ENCODE measurements at places on chromosomes 2 and 18.

GRCh38 chr2:14910654-14911053 lies 278.1 kb downstream of the LRATD1 start:
- no peak for DNase-seq

- peak; percentile 31 for DNase-seq
These were observed 73.1 kb upstream of the PID1 start for GRCh38 chr2:229344151-229344551.

DNA sequence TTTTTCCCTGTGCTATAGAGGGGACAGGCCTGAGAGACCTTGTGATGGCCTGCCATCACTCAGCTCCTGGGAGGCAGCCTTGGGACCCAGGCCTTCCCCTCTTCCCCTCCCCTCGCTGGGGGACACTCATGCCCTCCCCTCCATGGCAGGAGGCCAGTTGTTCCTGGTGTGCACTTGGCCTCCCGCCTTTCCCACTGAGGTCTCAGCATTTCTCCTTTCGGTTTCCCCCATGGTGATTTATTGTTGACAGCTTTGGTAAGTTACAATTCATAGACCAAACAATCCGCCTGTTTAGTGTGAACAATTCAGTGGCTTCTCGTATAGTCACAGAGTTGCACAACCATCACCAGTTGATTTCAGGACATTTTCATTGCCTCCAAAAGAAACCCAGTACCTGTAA lies 10.2 kb upstream of the CNDP1 start:
- DNase-seq = no peak

DNA sequence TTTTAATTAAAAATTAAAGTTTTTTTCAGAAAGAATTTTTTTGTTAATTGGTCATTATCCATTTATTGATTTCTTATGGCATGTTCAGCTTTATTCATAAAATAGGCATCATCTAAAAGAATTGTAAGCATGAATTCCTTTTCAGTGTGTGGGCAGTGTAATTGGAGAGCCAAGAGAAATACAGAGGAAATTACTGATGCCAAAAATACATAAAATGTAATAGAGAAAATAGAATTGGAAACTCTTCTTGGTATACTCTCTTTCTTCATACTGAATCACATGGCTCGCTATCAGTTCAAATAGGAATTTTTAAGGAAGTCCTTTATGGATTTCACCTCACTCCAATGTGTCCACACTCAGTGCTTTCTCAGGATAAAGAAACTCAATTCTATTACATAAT lies 663.6 kb upstream of the NRXN1 start:
- no peak for DNase-seq

DNA sequence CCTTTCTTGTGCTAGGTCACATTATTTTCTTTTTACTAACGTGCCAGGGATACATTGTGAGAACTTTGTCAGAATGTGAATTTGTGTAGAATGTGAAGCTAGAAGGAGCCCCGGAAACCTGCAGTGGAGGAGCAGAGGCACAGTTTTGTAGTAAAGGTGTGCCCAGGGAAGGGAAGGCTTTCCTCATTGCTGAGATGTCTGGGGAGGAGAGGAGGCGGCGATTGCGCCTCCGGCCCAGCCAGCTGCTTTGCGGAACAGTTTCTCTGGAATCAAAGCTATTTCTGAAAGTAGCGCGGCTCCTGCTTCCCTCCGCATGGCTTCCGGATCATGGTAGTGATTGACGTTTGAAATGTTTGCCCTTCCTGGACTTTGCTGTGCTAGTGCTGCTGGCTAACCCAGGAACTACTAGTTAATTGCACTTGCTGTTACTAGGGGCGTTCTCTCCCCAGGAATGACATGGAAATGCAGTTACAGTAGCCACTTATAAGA lies 83.1 kb upstream of the RBM44 start:
- DNase-seq = no peak

- peak; percentile 92 for DNase-seq
These were observed 159.7 kb downstream of the DOCK10 start for GRCh38 chr2:224882291-224883171.

- no peak for DNase-seq
These were observed 10.1 kb upstream of the MAL start for GRCh38 chr2:95015261-95015912.

- no peak for DNase-seq
These were observed 58.8 kb upstream of the SLC38A11 start for GRCh38 chr2:165013944-165014619.

GRCh38 chr2:96739633-96740428 lies at the start of gene LMAN2L:
LMAN2L (minus strand) TSS chr2:96740064; CDS start chr2:96740040, 24 bp downstream.
- peak; percentile 93 for DNase-seq

DNA sequence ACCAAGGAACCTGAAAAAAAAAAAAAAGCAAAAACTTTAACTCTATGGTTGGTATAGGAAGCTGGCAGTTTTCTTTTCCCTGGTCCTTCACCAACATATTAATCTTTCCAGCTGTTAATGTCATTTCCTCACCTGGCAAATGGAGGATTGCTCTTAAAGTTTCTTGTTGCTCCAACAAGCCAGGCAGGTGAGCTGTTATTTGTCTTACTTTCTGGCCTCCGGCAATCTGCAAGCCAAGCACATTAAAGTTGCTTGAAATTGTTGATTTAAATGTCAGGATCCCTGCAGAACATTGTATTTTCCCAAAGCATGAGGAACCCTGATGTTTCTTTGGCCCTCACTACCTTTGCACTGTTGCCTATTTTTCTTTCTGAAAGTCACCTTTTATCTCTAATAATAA lies 664.9 kb downstream of the METTL4 start:
- no peak for DNase-seq

DNA sequence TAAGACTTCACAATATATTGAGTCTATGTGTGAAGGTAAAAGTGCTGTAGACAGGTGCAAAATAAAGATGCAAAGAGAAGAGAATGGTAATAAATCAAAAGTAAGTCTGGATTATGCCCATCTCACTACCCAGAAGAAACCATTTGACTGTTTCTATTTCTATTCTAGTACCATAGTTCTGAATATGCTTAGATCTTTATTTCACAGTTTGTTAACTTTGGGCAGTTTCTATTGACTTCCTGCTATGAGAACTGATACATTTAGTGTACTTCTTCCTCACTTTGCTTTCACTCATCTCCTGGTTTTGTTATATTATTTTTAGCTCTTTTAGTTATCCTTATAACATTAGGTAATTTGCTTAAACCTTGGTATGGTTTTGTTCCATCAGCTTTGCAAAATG lies 94.9 kb downstream of the HS1BP3 start:
- DNase-seq = no peak

DNA sequence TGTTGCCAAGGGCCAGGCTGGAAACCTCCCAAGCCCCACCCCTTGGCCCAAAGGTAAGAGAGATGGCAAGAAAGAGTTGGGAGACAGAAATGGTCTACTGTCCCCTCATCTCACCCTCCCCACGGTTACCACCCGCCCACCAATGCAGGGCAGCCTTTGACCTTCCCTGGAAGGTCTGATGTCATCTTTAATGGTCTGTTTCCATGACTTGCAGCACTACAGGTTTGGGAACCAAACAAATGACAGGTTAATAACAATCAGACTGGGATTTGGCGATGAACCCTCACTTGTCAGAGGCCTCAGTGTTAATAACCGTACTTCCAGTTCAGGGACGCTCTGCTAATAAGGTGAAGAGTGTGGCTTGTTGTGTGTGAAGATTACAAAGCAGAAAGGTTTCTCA lies 70.4 kb downstream of the MRO start:
- no peak for DNase-seq

- DNase-seq = no peak
These were observed 527.4 kb upstream of the REG3G start for GRCh38 chr2:78498125-78498524.

DNA sequence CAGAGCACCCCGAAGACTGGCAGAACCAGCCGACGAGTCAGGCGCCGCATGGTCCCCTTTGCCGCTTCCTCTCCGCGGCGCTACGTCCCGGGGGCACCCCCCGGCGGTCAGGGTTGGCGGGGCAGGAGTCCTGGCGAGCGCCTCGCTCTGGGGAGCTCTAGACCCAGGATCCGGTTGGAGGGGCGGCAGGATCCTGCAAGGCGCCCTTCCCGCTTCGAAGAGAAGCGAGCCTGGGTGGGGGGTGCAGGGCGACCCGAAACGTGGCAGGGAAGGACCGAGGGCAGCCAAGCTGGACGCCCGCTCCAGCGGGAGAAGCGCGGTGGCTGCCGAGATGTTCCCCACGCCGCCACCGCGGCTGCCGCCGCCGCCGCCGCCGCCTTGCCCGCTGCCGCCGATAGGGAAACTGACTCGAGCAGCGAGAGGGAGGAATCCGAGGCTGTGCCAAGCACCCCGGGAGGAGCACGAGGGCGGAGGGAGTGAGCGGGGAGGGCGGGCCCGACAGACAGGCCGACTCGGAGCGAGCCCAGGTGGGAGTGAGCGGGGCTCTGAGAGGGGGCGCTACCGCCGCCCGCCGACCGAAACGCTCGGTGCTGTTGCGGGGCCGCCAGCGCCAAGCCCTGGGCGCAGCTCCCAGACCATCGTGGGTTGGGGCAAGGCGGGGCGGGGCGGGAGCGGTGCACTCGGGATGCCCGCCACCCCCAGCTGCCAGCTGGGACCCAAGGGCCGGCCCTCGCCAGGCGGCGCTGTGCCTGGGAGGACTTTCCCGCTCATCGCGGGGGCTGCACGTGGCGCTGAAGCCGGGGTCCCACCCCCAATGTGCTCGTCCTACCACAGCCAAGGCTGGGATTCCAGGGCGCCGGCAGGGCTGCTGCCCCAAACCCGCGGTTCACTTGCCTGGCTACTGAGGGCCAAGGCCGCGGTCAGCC lies at the start of gene GALNT14:
TSS of gene GALNT14 (minus strand) at position 404 of the 926 bp plus-strand sequence. CDS start at position 50, 354 bp downstream.
- DNase-seq = peak; percentile 83

DNA sequence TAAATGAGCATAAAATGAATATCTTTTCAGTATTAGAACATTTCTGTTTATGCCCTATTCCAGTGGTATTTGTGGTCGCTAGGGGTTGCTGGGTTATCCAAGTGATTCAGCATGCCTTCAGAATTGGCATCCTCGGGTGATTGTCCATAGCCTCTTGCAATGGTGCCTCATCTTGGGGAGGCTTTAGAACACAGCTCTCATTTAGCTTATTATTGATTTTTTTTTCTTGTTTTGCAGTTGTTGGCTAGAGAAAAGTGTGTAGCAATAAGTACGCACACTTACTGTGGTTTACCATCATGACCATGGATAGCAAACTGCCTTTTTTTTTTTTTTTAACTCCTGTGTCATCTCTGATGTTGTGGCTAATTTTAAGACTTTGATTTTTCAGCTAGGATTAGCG lies 33.6 kb downstream of the PLEKHA3 start:
- DNase-seq = peak; percentile 74

DNA sequence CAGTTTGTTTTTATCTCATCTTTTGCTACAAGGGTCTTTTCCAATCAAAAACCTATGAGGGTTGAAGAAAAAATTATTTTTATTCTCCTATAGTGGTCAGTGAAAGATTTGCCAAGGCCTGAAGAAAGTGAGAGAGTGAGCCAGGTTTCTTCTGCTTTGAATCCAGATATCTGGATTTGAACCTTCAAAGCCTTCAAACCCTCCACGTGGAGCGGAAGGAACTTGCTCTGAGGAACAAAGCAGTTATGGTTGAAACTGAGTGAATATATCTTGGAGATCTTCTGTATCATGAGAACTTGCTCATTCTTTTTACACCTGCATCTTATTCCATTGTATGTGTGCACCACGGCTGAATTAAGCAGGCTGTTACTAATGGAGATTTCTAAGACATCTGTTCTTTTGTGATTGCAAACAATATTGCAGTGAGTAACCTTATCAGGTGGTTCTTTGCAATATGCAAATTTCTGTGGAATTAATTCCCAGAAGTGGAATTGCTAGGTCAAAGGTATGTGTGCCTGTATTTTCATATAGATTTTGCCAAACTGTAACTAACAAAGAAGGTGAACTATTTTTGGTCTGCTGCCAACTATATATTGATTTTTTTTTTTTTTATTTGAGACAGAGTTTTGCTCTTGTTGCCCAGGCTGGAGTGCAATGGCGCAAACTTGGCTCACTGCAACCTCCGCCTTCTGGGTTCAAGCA lies 147.9 kb downstream of the B3GNT2 start:
- DNase-seq = no peak

DNA sequence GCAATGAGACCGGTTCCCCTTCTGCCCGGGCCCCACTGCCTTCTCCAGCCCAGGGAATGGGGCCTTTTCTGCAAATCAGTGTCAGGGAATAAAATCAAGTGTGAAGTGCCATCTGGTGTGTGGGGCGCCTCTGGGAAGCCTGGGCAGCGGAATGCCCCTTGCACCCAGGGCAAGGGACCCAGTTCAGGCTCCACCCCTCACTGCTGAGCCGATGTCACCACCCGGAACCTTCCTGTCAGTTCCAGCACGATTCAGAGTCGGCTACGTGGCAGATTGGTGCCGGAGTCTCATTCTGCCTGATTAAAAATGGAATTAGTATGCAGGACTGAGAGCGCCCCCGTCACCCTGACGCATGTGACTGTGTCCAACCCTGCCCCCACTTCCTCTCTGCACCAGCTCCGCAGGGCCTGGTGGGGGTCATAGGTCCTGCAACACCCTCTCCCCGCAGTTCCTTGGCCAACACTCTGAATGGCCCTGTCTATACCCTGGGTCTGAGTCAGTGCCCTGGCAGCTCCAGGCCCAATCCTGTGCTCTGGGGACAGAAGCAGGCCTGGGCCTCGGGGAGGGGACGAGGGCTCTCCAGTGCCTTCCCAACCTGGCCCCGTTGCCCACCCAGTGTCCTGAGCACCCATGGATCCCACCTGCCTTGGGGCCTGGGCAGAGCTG lies 8.2 kb upstream of the ALPI start:
- no peak for DNase-seq

- DNase-seq = peak; percentile 65
These were observed 114.2 kb downstream of the FHOD3 start for GRCh38 chr18:36411745-36412168.

GRCh38 chr2:239991689-239992314 lies 33.3 kb downstream of the NDUFA10 start:
- DNase-seq = peak; percentile 34

DNA sequence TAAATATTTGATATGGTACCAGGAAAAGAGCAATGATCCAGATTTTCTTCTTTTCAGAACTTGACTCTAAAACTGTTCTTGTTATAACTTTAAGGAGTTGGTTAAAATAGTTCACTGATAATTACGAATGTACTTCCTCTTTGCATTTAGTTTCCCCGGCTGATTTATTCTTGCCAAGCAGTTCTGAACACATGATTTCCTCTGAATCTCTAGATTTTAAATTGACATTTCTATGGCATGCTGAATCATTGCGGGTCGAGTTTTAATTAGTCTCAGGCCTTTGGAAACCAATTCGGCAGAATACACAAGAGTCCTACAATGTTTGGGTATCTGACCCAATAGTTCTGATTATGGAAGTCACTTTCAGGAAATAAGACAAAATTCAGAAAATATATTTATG lies 37.3 kb upstream of the DNAH7 start:
- DNase-seq = no peak

- DNase-seq = no peak
These were observed 123.1 kb downstream of the PRPF40A start for GRCh38 chr2:152594022-152594766.

GRCh38 chr2:128372621-128373341 lies 54.1 kb upstream of the HS6ST1 start:
- no peak for DNase-seq

DNA sequence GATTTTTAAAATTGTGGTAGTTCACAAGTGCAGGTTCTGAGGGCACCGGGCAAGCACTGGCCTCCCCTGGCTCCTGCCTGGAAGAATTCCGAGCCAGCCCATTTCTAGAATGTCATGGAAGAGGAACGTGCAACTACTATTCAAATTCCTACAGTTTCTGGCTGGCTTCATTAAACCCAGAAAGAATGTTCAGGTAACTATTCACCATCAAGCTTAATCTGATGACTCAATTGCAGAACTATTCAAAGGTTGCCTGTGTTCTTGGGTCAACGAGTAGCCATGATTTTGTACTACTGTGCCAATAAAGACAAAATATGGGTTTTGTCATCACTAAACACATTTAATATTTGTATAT lies 14.3 kb upstream of the MFF start:
- DNase-seq = no peak
